ENCODE measurements at places on chromosomes 1 and 21.

GRCh38 chr21:42763581-42764442, 110.4 kb downstream of the PDE9A start:
- DNase-seq, result no peak

- no peak for DNase-seq
These were observed 8.7 kb downstream of the SMG7 start for GRCh38 chr1:183480971-183481441.

DNA sequence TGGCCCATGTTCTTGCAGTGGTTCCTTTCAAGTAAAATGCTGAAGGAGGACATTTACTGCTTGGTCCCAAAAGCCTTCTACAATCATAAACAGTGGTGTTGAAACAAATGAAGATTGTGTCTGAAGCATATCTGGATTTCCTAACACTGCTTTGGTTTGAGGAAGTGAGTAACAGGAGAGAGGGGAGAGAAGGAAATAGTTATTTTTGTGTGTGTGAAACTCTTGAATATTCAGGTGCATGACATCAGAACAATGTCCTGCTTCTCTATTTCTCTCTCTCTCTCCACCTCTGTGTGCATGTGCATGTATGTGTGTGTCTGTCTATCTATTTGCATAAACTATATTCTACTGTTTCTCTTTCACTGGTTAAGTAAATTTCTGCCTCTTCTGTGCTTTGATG, 61.4 kb upstream of the TNFSF18 start:
- no peak for DNase-seq

GRCh38 chr1:111587509-111588174, 31.9 kb upstream of the RAP1A start:
- DNase-seq, result no peak

DNA sequence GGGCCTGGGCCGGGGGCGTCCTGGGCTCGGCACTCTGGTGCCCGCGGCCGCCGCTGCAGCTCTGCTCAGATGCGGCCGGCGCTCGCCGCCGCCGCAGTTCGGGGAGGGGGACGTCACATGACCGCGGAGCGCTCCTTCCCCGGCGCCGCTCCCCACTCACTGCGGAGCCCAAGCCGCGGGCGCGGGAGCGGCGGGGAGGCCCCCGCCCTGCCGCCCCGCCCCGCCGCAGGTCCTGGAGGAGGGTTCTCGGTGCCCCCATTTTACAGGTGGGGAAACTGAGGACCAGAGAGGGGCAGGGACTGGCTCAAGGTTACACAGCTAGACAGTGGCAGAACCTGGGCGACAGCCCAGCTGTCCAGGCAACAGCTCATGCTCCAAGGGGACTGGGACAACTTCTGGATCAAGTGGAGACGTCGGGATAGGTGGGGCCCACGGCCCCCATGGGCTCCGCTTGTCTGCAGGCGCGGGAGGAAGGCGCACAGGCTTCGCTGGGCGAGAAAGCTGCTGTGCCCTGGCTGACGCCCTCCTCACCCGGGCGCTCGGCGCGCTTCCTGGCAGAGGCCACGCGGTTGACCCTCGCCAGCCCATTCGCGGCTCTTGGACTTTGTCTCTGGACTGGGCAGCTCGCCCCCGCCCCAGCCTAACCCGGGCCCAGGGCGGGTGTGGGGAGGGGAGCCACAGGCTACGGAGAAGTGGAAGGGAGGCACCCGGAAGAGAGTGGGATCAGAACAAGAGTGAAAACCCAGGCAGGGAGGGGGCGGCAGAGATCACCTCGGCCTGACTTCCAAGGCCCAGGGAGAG, at the start of gene RAP1GAP:
Gene RAP1GAP, minus strand, starts transcription at position 100 of the 801 bp plus-strand sequence. CDS start 49,325 bp downstream, outside the sequence.
- no peak for DNase-seq

- no peak for DNase-seq
These were observed 19.0 kb downstream of the RCC2 start for GRCh38 chr1:17420391-17420918.

GRCh38 chr1:234014208-234014607, 109.7 kb downstream of the SLC35F3 start:
- DNase-seq, result no peak

DNA sequence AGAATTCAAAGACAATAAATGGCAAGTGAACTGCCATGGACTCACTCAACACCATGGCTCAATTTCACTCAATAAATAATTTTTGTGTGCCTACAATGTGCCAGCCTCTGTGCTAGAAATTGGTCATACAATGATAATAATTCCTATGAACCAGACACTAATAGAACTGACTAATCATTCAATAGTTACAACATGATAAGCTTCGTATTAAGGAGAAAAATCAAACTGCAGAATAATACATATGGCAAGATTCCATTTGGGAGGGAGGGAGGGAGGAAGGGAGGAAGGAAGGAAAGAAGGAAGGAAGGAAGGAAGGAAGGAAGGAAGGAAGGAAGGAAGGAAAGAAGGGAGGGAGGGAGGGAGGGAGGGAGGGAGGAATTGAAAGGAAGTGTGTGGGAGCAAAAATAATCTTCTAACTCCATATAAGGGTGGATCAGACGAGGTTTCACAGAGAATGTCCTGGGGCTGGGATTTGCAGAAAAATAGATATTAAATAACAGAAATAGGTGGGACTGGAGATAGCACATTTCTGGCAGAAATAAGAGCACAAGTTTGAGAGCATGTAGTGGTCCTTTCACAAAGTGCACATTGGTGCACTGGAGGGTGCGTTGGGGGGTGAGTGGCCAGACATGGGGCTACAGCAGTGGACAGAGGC, 52.9 kb downstream of the JAK1 start:
- no peak for DNase-seq

Data from stimulated activated CD4-positive, alpha-beta T cell treated with anti-CD3 and anti-CD28 coated beads, TNF-alpha, amount 100 ng/mL, for 48 hours (primary cell).